ENCODE measurements at places on chromosomes 5 and 9.
A peak's percentile ranks its signal among the peaks of the same experiment; 100 is the strongest.

DNA sequence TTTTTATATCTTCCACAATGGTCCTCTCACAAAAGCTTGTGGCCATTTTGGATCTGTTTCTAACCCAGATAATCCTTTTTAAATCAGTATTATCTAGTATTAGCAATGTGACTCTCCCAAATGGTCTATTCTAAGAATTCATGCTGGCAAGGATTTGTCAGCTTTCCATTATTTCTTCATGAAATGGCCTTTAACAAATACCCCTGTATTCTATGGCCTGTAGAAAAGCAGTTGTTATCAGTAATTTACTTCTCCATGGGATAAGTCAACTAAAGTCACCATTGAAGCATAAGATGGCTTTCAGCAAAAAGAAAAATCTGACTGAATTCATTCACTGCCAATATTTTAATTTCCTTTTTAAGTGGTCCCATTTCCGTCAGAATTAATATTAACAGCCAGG lies 346.4 kb upstream of the FAM174A start:
- DNase-seq, result no peak

DNA sequence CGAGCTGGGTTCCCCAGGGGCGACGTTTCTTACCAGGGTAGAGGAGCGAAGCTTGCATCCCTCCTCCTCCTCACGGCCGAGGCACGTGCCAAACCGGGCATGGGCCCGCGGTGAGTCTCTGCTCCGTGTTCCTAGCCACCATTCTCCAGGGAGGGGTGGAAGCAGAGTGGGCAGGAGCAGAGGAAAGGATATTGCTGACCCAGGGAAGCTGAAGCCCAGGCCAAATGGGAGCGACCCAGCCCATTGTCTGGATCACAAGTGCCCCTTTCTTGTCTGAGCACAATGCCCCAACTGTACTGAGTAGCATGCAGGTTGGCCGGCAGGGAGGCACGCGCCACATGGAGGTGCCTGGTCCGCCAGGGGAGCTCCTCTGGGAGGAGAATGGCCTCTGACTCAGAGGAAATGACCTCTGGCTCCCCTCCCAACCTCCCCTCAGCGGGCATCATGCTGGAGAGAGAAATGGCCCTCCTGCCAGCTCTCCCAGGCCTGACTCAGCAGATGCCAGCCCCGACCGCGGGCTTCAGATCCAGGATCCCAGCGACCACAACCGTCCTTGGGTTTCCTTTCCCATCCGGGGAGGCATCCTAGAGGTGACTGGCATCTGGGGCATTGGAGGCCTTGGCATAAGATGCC lies 1.1 kb downstream of the PRR7 start:
- peak; percentile 48 for DNase-seq

- no peak for DNase-seq
These were observed 82.4 kb upstream of the FBXW11 start for GRCh38 chr5:172088801-172089200.

- DNase-seq, result no peak
These were observed 259.5 kb downstream of the GAS1 start for GRCh38 chr9:86687788-86688187.

DNA sequence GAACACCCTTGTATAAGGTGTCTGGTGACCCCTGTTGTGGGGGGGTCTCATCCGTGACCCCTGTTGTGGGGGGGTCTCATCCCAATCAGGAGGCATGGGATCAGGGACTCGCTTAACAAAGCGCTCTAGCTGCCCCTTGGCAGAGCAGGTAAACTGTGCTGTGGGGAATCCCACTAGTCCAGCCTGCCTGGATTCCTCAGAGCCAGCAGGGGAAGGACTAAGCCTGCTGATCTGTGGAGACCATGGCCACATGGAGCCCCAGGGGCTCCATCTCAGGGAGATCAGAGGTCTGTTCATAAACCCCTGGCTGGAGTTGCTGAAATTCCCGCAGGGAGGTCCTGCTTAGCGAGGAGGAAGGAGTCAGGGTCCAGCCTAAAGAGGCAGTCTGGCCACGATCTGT lies 45.8 kb upstream of the TXNDC8 start:
- DNase-seq, result no peak

Data from KBM-7 (cell line).